GM12878 (cell line): ENCODE measurements at places on chromosomes 12 and 14. TPM values are rescaled to one million over a fixed set of nuclear protein-coding genes. Genes with fewer than 3 reads are reported as not detected.
A peak's percentile ranks its signal among the peaks of the same experiment; 100 is the strongest.

ABHD12B gene
- total RNA-seq, result not detected in 2 replicates

TMEM119 gene
- 0.44 TPM in 1 of 2 replicates, not detected in the other for total RNA-seq

RDH16 gene
- total RNA-seq, result 0.31 TPM in 1 of 2 replicates, not detected in the other

GLT1D1 gene
- total RNA-seq, result 4.1 and 4.2 TPM in 2 replicates

SERPINA12 gene
- total RNA-seq, result not detected in 2 replicates

NEUROD4 gene
- total RNA-seq, result not detected in 2 replicates

INHBC gene
- total RNA-seq, result 0.13 and 0.16 TPM in 2 replicates

NKX2-1 gene
- not detected in 2 replicates for total RNA-seq

DNA sequence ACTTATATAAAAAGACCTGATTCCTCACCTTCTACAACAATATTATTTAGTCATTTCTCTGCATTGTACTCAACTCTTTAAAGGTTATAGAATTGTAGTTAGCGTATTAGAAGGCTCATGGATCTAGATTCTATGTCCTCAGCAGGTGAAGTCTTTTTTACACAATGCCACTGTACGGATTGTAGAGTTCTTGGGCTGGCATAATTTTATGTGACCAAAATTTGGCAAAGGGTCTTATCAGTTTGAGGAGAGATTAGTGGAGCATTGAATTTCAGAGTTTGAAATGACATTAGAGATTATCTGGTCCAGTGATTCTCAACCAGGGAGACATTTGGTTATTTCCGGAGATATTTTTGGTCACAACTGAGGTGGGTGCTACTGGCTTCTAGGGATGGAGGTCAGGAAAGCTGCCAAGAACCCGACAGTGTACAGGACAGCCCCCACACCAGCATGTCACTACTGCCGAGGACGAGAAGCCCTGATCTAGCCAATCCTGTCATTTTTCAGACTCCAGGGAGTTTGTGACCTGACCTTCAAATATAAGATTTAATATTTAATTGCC lies 63.9 kb downstream of the BICD1 start:
- no peaks in the 10 kb centered on the region for H3K27me3 ChIP-seq
- no peak for DNase-seq
- no peak overlapping the region for H3K27ac ChIP-seq
- no peaks in the 10 kb centered on the region for H3K4me1 ChIP-seq
- H3K4me3 ChIP-seq, result no peak overlapping the region
- H3K36me3 ChIP-seq, result no peaks in the 10 kb centered on the region

GRCh38 chr14:37129047-37129446 lies 43.4 kb downstream of the SLC25A21 start:
- H3K27me3 ChIP-seq, result no peaks in the 10 kb centered on the region
- DNase-seq, result no peak
- H3K36me3 ChIP-seq, result no peaks in the 10 kb centered on the region

- DNase-seq, result no peak
- H3K27ac ChIP-seq, result peak within 1 kb of the TSS; percentile 53
- peak within 1 kb of the TSS; percentile 94 for H3K4me3 ChIP-seq
- no peaks in the 10 kb centered on the region for H3K27me3 ChIP-seq
- no peaks in the 10 kb centered on the region for H3K36me3 ChIP-seq
Measured at GRCh38 chr12:95943330-95943842, at the start of gene AMDHD1. Gene AMDHD1, plus strand, starts transcription at chr12:95943331. Its CDS starts 68 bp downstream, at chr12:95943399.

DNA sequence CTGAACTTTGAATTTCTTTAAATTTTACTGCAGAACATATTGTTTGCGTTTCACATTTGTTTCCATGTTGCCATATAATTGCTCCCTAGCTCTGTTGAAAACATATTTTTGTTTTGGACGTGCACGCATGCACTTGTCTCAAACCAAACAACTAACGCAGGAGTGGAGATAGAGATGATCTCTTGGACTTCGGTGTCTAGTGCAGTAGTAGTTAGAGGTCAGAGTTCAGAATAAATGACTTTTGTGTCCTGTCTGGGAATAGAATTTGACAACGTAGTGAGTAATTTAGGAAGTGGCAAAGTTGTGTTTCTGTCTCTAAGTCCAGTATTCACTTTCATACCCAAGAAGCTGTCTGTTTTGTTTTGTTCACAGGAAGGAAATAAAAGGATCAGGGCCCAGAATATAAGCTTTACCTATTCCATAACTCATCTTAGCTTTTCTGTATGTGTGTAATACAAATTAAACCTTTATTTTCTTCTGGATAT lies 173.8 kb downstream of the AEBP2 start:
- no peaks in the 10 kb centered on the region for H3K4me1 ChIP-seq
- no peak overlapping the region for H3K27ac ChIP-seq
- no peaks in the 10 kb centered on the region for H3K27me3 ChIP-seq

DNA sequence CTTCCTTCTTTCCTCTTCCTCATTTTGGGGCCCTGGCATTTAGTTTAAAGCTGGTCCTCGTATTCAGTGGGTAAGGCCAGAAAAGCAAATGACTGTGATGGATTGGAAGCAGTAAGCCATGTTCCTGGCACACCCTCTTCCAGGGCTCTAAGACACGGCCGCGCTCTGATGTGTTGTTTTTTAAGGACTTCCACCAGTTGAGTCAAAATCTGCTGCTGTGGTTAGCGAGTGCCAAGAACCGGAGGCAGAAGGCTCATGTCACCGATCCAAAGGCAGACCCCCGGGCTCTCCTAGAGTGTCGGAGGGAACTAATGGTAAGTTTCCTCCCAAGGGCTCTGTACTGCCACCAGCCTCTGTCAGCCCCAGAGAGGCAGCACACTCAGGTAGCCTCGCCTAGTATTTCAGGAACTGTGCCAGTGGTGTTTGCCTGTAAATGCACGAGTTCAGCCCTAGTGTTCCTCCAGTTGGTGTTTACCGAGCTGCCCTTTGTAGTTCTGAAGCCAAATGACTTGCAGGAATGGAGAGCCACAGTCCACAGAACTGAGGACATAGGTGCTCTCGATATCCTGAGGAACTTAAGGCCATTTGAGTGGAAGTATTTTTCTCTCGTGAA lies 72.7 kb downstream of the ESR2 start:
- H3K4me1 ChIP-seq, result peaks cover 30% of the 10 kb centered on the region
- H3K27me3 ChIP-seq, result no peaks in the 10 kb centered on the region
- no peak overlapping the region for H3K4me3 ChIP-seq
- DNase-seq, result no peak

- H3K4me1 ChIP-seq, result peaks cover 4% of the 10 kb centered on the region; the same call in 1 of the 2 replicates
- DNase-seq, result no peak
- no peaks in the 10 kb centered on the region for H3K36me3 ChIP-seq
- H3K27ac ChIP-seq, result no peak overlapping the region
- H3K27me3 ChIP-seq, result no peaks in the 10 kb centered on the region
Measured at GRCh38 chr12:75812271-75813018, 219.1 kb downstream of the PHLDA1 start.

DNA sequence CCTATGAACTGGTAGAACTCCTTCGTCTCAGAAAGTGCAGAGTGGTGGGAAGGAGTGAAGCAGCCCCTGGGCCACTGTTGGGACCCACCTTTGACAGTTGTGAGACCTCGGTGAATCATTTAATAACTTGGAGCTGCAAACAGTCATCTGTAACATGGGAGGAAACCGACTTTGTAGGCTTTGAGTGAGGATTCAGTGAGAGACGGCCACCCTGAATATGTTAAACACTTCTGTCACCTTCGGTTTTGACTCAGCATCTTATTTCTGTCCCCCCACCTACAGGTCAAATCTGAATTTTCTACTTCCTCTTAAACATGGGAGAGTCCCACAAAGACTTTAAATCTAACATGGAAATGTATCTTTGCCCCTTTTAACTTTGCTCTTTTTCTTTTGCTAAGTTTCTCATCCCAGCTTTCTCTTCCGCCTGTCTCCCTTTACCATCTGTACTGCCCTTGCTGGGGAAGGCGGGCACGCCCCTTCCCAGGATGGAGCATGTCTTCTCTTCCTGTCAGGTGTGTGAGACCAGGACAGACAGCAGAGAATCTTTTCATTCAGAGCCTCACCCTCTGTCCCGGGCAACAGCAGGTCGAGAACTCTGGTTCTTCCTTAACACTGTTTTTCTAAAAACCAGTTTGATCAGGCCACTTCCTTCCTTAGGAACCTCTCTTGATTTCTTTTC lies 37.1 kb downstream of the ZC3H14 start:
- peak; percentile 77 for DNase-seq
- H3K27ac ChIP-seq, result peak overlapping the region; percentile 93
- no peaks in the 10 kb centered on the region for H3K27me3 ChIP-seq
- peaks cover 8% of the 10 kb centered on the region for H3K36me3 ChIP-seq
- H3K4me3 ChIP-seq, result peak overlapping the region; percentile 63
- peaks cover 28% of the 10 kb centered on the region for H3K4me1 ChIP-seq

- H3K4me3 ChIP-seq, result no peak overlapping the region
- no peak for DNase-seq
- no peaks in the 10 kb centered on the region for H3K4me1 ChIP-seq
- no peak overlapping the region for H3K27ac ChIP-seq
- no peaks in the 10 kb centered on the region for H3K36me3 ChIP-seq
Measured at GRCh38 chr12:5546616-5547015, 114.7 kb downstream of the NTF3 start.

GRCh38 chr12:55972042-55972441 lies 1.8 kb upstream of the RAB5B start:
- peak overlapping the region; percentile 82; the same call in 1 of the 2 replicates for H3K4me3 ChIP-seq
- peak overlapping the region; percentile 64 for H3K27ac ChIP-seq
- H3K4me1 ChIP-seq, result peaks cover 7% of the 10 kb centered on the region; the same call in 1 of the 2 replicates

DNA sequence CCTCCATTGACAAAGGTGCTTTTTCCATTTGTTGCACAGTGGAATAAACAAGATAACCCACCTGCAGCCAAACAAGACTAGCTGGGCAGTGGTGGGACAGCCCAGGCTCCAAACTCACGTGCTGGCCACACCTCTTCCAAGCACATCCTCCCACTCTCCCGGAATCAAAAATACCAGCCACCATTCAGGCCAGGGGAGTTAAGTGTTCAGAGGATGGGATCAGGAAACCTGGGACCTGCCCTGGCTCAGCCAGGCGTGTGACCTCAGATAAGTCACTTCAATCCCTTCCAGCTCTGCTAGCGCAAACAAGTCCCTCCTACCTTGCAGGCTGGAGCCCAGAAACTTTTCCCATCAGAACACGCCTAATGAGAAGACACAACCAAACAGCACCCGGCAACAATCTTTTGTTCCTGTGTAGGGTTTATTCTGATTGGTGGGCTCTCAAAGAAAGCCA lies 43.3 kb downstream of the ACTN1 start:
- H3K36me3 ChIP-seq, result no peaks in the 10 kb centered on the region
- no peak overlapping the region for H3K4me3 ChIP-seq

DNA sequence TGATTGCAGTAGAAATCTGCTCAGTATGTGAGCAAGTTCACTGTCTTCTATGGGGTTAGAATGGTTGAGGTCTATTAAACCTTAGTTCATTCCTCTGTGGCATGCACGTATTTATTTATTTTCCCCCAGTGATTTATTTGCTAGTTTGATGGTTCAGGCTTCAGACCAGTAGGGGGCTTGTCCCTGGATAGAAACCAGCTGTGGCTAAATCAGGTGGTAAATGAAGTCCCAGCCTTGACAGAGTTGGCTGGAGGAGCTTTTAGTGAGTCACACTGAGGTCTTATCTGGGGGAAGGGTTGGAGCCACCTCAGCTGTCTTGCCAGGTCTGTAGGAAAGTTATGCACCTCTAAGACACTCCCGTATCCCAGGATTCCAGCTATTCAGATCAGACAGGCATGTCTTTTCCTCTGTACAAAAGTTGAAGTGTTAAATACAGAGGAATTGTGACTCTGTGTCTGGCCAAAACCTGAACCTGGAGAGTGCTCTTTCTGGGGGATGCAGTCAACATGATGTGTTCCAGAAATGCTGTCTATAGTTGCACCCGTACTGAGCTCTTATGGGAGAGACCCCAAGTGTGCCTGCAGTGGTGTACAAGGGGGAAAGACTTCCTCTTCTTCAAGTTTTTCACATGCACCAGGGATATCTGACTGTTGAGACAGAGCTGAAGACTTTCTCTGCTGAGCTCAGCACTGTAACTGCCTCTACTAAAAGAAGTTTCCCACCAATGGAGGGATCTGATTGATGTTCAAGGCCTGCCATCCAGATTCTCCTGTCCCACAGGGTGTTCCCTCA lies 1322.1 kb downstream of the TMEM121 start:
- H3K4me3 ChIP-seq, result no peak overlapping the region
- peaks cover 36% of the 10 kb centered on the region for H3K4me1 ChIP-seq
- DNase-seq, result no peak

GRCh38 chr12:38120438-38120837 lies 196.1 kb upstream of the ALG10B start:
- H3K27me3 ChIP-seq, result no peaks in the 10 kb centered on the region
- H3K4me1 ChIP-seq, result no peaks in the 10 kb centered on the region
- H3K4me3 ChIP-seq, result no peak overlapping the region
- H3K36me3 ChIP-seq, result no peaks in the 10 kb centered on the region
- DNase-seq, result no peak

- H3K27me3 ChIP-seq, result peaks cover 16% of the 10 kb centered on the region
- H3K27ac ChIP-seq, result no peak overlapping the region
- no peaks in the 10 kb centered on the region for H3K36me3 ChIP-seq
- no peaks in the 10 kb centered on the region for H3K4me1 ChIP-seq
Measured at GRCh38 chr12:13197526-13198143, 1.1 kb downstream of the EMP1 start.

DNA sequence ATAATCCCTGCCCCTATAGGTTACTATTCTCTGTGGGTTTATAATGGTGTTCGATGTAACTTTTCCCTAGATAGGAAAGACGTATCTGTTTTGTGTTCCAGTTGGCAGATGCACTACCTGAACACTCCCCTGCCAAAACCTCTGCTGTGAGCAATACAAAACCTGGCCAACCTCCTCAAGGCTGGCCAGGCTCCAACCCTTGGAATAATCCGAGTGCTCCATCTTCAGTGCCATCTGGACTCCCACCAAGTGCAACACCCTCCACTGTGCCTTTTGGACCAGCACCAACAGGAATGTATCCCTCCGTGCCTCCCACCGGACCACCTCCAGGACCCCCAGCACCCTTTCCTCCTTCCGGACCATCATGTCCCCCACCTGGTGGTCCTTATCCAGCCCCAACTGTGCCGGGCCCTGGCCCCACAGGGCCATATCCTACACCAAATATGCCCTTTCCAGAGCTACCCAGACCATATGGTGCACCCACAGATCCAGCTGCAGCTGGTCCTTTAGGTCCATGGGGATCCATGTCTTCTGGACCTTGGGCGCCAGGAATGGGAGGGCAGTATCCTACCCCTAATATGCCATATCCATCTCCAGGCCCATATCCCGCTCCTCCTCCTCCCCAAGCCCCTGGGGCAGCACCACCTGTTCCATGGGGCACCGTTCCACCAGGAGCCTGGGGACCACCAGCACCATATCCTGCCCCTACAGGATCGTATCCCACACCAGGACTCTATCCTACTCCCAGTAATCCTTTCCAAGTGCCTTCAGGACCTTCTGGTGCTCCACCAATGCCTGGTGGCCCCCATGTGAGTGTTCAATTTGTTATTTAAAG lies 11.3 kb downstream of the MAPK1IP1L start:
- H3K4me1 ChIP-seq, result no peaks in the 10 kb centered on the region
- H3K27ac ChIP-seq, result no peak overlapping the region
- DNase-seq, result no peak
- H3K27me3 ChIP-seq, result no peaks in the 10 kb centered on the region
- peaks cover 16% of the 10 kb centered on the region for H3K36me3 ChIP-seq

DNA sequence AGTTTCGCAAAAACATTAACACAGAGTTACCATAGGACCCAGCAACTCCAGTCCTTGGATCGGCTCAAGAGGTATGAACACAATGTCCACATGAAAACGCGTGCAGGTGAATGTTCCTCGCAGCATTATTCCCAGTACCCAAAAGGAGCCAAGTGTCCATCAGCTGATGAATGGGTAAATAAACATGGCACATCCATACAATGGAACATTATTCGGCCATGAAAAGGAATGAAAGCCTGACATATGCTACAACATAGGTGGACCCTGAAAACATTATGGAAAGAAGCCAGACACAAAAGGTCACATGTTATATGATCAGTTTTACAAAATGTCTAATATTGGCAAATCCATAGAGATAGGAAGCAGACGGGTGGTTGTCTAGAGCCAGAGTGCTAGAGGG lies 9.1 kb downstream of the RILPL1 start:
- H3K27me3 ChIP-seq, result no peaks in the 10 kb centered on the region
- H3K27ac ChIP-seq, result no peak overlapping the region
- DNase-seq, result no peak
- no peak overlapping the region for H3K4me3 ChIP-seq
